Astrocyte (in vitro differentiated cells and primary cell): ENCODE measurements at places on chromosomes 6 and 20. TPM values are rescaled to one million over a fixed set of nuclear protein-coding genes. Genes with fewer than 3 reads are reported as not detected.

The DSP gene
- total RNA-seq: 468 and 555 TPM in 2 replicates

DNA sequence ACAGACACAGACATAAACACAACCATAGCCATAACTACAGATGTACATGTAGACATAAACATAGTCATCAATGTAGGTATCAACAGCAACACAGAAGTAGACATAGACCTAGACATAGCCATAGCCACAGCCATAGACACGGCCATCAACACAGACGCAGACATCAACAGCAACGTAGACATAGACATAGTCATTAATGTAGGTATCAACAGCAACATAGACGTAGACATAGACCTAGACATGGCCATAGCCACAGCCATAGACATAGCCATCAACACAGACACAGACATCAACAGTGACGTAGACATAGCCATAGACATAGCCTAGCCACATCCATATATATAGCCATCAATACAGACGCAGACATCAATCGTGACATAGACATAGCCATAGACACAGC is 258.3 kb upstream of the FOXQ1 start:
- no peak for DNase-seq

The MED20 gene
- 27.1 and 28.9 TPM in 2 replicates for total RNA-seq

The OLIG3 gene
- 0.14 TPM in 1 of 2 replicates, not detected in the other for total RNA-seq

DNA sequence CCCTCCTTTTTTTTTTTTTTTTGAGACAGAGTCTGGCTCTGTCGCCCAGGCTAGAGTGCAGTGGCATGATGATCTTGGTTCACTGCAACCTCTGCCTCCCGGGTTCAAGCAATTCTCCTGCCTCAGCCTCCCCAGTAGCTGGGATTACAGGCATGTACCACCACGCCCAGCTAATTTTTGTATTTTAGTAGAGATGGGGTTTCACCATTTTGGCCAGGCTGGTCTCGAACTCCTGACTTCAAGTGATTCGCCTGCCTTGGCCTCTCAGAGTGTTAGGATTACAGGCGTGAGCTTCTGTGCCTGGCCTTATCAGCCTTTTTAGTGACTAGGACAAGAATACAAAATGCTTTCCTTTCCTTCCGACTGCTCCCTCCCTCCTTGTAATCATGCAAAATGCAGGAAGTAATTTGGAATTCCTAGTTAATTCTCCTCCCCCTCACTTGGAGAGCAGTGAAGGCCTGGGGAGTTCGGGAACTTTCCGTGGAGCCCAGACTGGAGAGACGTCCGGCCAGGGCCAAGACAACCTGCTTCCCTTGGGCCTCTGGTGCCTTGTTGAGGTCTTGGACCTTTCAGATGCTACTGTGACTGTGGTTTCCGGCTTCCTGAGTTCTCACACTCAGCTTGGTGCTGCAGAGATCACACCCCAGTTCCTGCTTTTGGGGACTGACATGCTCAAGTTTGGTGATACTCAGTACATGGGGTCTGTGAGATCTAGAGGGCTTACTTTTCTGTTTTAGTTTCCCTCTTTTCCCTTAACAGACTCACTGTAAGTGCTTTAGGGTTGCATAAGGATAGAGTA is 3.9 kb upstream of the PHF20 start:
- no peak for DNase-seq

The SALL4 gene
- total RNA-seq: 15.0 and 21.7 TPM in 2 replicates

DNA sequence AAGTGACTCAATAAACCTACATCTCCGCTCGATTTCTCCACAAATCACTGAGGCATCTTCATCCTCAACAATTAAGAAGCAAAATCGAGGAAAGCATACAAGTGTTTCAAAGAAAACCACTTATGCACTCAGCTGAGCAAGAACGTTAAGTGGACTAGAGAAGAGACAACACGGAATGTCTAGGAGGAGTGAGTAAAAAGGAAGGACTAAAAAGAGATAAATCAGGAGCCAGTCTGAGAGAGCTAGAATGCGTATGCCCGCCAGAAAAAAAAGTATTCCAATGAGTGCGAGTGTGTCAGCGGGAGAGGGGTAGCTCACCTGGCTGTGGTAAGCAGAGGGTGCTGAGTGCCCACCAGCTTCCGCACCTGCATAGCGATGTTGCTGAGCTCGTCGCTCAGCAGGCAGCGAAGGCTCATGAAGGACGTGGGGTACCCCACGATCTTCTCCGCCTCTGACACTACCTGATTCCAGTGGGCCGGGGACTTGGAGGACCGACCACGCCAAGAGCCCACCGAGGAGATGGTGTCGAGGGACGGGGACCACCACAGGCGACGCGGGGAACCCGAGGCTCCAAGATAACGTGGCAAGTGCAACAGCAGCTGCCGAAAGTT is 587 bp downstream of the PDSS2 start:
- DNase-seq: peak; percentile 25

The ZBTB9 gene
- total RNA-seq: 9.8 and 10.4 TPM in 2 replicates

DNA sequence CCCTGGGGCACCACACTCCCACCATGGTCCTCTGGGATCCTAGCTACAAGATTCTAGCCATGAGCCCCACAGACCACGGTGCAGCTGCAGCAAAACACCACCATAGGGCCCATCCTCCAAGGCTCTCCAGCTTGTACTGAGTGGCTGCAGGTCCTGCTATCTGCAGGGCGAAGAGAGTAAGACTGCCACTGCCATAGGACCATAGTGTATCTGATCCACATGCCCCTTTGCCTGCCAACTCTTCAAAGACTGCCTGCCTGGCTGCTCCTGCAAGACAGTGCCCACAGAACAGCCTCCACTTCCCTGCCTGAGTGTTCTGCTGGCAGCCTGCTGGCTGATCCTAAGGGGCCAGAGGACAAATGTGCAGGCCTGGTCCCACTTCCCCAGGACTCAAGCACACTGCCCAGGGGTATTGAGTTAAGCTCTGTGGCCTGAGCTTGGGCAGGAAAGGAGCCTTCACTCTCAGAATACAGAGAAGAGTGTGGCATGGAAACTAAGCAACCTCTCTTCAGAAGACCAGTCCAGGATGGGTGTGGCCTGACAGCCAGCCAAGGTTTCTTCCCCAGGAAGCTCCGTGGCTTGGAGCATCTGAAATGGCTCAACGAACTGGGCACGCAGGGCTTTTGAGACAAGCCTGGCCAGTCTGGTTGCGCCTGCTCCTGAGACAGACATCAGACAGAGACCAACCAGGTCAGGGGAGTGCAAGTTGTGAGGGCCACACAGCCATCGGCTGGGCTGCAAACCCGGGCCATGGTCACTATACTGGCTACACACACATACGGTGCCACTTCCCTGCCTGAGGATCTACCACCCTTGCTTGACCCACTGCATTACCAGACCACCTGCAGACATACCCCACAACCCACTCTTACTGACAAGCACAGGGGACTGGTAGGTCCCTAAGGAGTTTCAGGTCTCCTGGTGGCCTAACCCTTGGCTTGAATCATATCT is 54.5 kb downstream of the RNGTT start:
- no peak for DNase-seq

GRCh38 chr6:159700970-159701369 is 7.9 kb upstream of the SOD2 start:
- DNase-seq: peak; percentile 4

DNA sequence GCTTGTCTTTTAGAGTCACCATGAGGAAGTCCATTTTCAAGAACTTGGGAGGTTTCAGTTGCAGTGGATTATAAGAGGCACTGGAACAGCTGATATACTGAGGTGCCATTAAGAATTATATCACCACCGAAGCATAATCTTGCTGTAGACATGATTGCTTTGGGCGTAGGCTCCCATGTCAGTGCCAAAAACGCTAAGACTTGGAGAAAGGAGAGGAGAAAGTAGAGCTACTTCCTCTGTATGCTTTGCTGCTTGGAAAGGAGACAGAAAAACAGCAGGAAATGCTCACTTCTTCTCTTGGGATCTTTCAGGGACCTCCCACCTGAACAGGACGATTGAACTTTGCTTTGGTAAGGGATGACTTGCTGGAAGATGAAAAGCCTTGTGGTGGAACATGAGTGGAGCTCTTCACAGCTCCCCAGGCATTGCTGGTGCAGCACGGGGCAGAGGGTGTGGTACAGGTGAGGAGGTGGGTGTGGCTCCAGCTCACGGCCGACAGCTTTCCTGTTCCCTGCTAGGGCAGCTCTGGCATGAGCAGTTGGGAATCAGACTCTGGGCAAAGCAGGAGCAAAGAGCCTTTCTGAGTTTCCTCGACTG is 190.4 kb upstream of the JAG1 start:
- peak; percentile 38 for DNase-seq

The B4GALT5 gene
- total RNA-seq: 39.1 and 41.9 TPM in 2 replicates

- no peak for DNase-seq
Measured at GRCh38 chr6:108432792-108433191, 127.9 kb upstream of the FOXO3 start.

- DNase-seq: no peak
Measured at GRCh38 chr6:34226731-34227586, 9.7 kb upstream of the HMGA1 start.

The GABRR2 gene
- 0.34 and 0.61 TPM in 2 replicates for total RNA-seq

- no peak for DNase-seq
Measured at GRCh38 chr6:39130691-39131090, 15.7 kb upstream of the SAYSD1 start.

- no peak for DNase-seq
Measured at GRCh38 chr20:59671661-59672471, 67.5 kb downstream of the PHACTR3 start.

The KCNQ2 gene
- total RNA-seq: 11.5 and 11.9 TPM in 2 replicates

The PPP1R3G gene
- total RNA-seq: 0.39 and 0.70 TPM in 2 replicates

GRCh38 chr20:1941226-1941625 is 46.0 kb downstream of the SIRPA start:
- DNase-seq: peak; percentile 73

- peak; percentile 33 for DNase-seq
Measured at GRCh38 chr20:45917790-45918141, 5.8 kb upstream of the PLTP start.

DNA sequence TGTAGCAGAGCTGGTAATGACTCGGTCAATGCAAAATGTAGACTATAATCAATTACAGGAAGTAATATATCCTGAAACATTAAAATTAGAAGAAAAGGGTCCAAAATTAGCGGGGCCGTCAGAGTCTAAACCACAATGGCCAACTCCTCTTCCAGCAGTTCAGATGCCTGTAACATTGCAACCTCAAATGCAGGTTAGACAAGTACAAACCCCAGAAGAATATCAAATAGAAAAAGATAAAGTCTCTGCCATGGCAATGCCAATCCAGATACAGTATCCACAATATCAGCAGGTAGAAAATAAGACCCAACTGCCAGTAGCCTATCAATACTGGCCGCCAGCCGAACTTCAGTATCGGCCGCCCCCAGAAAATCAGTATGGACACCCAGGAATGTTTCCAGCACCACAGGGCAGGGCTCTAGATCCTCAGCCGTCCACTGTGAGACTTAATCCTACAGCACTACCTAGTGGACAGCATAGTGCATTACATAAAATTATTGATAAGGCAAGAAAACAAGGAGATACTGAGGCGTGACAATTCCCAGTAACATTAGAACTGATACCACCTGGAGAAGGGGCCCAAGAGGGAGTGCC is 158.4 kb downstream of the GPX5 start:
- peak; percentile 8 for DNase-seq

The FAM83C gene
- total RNA-seq: not detected in 2 replicates

The SMLR1 gene
- total RNA-seq: not detected in 2 replicates

The RALGAPB gene
- total RNA-seq: 39.0 and 40.2 TPM in 2 replicates

- DNase-seq: no peak
Measured at GRCh38 chr6:144063246-144063743, 32.1 kb downstream of the SF3B5 start.

- DNase-seq: no peak
Measured at GRCh38 chr20:57281900-57282299, 15.5 kb upstream of the BMP7 start.

GRCh38 chr6:25560865-25561264 is 91.2 kb upstream of the SCGN start:
- no peak for DNase-seq

The CD93 gene
- 0.02 TPM in 1 of 2 replicates, not detected in the other for total RNA-seq

GRCh38 chr6:45431317-45432065 is 53.8 kb upstream of the SUPT3H start:
- DNase-seq: no peak

DNA sequence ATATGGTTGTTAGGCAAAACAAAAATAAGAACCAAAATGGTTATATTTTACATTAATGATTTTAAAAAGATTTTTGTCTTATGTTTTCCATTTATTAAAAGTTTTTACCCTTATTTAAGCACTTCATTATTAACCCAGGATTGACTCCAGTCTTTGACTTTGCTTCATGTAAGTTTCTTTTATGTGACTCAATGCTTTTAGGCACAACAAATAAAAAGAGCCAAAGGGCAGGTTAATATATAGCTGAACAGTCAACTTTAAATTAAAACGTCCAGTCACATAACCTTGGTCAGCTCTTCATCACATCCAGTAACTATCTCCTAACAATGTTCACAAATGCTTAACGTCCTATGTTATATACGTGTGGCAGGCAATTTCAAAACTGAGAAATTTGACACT is 32.7 kb downstream of the COL21A1 start:
- no peak for DNase-seq

The RGS19 gene
- total RNA-seq: 15.7 and 18.3 TPM in 2 replicates

DNA sequence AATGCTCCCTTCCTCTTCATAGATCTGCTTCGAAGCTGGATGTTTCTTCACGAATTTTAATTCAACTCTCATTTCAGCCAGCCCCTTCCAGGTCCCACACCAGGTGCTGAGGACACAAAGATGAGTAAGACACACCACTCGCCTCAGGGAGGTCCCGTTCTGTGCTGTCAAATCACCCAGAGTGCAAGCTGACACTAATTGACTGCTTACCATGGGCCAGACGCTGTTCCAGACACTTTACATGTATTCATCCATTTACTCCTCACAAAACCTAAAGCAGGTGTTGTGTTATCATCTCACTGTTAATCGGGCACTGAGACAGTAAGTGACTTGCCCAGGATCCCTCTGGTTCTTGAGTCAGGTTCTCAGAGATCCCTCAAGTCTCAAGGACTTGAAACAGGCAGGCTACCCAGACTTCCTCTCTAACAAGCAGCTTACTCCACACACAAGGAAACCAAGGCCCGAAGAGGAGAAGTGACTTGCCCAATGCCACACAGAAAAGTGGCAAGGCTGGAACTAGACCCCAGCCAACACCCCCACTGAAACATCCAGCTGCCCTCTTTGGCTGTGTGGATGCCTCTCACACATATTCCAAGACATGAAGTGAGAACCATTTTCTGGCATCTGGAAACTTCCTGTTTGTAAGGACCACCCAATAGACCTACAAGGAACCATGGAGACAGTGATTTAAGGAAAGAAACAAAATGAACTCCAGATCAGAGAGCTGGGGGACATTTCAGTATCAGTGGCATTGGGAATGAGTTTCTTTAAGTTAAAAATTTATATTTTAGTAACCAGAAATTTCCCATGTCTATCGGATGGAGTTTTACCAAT is 174.5 kb downstream of the CDC5L start:
- DNase-seq: no peak

- DNase-seq: no peak
Measured at GRCh38 chr6:324729-325125, 32.4 kb downstream of the DUSP22 start.

The MUCL3 gene
- total RNA-seq: not detected in 2 replicates

The RHAG gene
- total RNA-seq: not detected in 2 replicates

The RFX6 gene
- not detected in 2 replicates for total RNA-seq

The ZC3H12D gene
- 0.05 and 0.10 TPM in 2 replicates for total RNA-seq
